RPMI8226 (cell line): ENCODE measurements at places on chromosomes 12 and 14.

DNA sequence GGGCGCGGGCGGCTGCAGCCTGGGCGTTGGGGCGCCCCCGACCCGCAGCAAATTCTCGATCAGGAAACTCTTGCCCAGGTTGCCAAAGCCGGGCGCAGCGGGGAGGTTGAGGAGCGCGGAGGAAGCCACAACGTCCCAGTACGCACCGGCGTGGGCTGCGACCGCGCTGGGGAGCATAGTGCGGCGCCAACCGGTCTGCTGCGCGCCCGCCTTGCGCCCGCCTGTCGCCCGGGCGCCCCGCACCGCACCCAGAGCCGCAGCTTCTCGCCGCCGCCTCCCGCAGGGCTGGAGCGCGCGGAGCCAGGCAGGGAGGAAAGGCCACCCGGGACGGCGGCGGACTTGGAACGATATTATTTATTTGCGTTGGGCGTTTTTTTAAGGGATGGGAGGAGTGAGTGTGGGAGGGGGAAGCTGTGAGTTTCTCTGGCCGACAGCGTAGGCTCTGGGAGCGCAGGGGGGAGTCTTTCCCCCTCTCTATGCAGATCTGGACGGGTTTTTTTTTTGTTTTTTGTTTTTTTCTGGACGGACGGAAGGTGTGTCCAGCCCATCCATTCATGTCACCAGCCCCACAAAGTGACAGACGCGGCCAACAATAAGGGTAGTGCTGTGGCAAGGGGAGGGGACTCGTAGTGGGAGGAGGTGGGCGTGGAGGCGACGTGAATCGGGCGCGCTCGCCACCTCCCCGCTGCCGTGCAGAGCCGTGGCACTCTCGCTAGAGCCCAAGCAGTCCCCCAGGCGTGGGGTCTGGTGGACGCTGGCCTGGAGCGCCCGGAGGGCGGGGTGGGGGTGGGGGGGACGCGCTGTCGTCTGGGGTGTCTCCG, at the start of gene DBX2:
Gene DBX2, minus strand, starts transcription at position 349 of the 821 bp plus-strand sequence. Its CDS starts 172 bp downstream, at position 177.
- no peak for DNase-seq

GRCh38 chr12:15158083-15158482, 63.1 kb downstream of the RERG start:
- no peak for DNase-seq

- no peak for DNase-seq
These were observed 20.2 kb downstream of the CCDC38 start for GRCh38 chr12:95922231-95922630.

- no peak for DNase-seq
These were observed 21.8 kb downstream of the AHNAK2 start for GRCh38 chr14:104956290-104956890.
